Stomach (tissue), 19 donors: ENCODE measurements at places on chromosomes 1 and 21. TPM values are rescaled to one million over a fixed set of nuclear protein-coding genes. Genes with fewer than 3 reads are reported as not detected.

DNA sequence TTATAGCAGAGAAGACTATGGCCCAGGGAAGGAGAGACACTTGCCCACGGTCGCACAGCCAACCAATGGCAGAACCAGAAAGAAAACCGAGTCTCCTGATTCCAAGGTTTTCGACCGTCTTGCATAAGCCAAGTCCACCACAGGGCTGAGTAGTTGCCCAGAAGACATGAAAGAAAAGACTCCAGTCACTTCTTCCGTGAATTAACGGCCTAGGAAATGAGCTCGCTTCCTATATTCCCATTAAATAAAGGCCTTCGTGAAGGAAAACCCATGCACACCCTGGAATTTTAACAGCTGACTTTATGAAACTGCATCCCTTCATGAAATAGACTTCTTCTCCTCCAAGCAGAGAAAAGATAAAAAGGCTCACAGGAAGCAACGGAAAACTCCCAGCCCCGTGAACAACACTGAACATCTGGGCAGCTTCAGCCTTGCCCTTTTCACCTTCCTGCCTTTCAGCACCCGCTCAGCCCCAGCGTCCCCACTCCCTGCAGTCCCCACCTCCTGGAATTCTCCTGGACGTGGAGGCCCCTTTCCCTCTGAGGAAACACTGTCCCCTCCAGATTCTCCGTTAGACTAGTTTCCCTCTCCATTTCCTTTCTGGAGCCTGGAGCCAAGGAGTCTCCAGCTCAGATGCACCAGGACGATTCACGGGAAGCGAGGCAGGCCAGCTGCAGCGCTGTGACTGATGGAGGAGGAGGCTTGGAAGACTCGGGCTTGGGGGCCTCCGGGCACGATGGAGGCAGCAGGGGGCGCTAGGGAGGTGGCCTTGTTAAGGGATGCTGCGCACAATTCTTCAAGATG, 2.7 kb upstream of the MYOC start:
- DNase-seq, result peak; percentile 45
- H3K27ac ChIP-seq, result peak overlapping the region; percentile 69
- H3K4me1 ChIP-seq, result peaks cover 39% of the 10 kb centered on the region
- peak overlapping the region; percentile 7 for H3K4me3 ChIP-seq
- H3K36me3 ChIP-seq, result no peaks in the 10 kb centered on the region

DNA sequence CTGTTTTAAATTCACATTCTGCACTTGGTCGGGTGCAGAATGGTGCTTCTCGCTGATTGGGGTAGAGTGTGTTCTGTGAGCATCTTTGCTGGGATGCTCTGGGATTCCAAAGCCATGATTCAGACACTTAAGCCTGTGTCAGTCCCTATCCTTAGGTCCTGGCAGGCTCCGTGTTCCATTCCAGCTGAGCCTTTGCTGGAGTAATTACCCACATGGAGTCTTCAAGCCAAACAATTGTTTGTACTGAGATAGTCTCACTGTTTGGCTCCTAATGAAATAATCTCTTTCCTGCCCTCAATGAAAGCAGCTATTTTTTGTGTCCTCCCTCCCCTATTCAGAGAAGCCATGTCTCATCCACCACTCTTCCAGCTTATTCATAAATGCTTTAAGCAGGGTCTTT, 18.7 kb downstream of the SMAP2 start:
- DNase-seq, result peak; percentile 39
- no peaks in the 10 kb centered on the region for H3K36me3 ChIP-seq
- peaks cover 58% of the 10 kb centered on the region for H3K4me1 ChIP-seq

- peak overlapping the region; percentile 94 for H3K4me3 ChIP-seq
- peaks cover 21% of the 10 kb centered on the region for H3K4me1 ChIP-seq
- no peak for DNase-seq
- no peaks in the 10 kb centered on the region for H3K27me3 ChIP-seq
- H3K27ac ChIP-seq, result peak overlapping the region; percentile 98
- H3K36me3 ChIP-seq, result peaks cover 4% of the 10 kb centered on the region
Measured at GRCh38 chr21:46636181-46636512, 673 bp downstream of the PRMT2 start.

- DNase-seq, result peak; percentile 87
- peaks cover 60% of the 10 kb centered on the region for H3K4me1 ChIP-seq
- H3K27me3 ChIP-seq, result no peaks in the 10 kb centered on the region
- H3K4me3 ChIP-seq, result peak within 1 kb of the TSS; percentile 97
- H3K27ac ChIP-seq, result peak within 1 kb of the TSS; percentile 91
Measured at GRCh38 chr1:150974580-150975478, at the start of gene CERS2. CERS2 (minus strand) TSS chr1:150974835; CDS start chr1:150969090, 5,745 bp downstream.

- no peaks in the 10 kb centered on the region for H3K27me3 ChIP-seq
- peaks cover 13% of the 10 kb centered on the region for H3K4me1 ChIP-seq
- DNase-seq, result no peak
- H3K4me3 ChIP-seq, result no peak overlapping the region
Measured at GRCh38 chr1:2355373-2356261, 35.7 kb downstream of the MORN1 start.

The TMPRSS3 gene
- 3.7 TPM for polyA plus RNA-seq

The TTC22 gene
- polyA plus RNA-seq, result 4.2 TPM
